ENCODE measurements at places on chromosomes 1 and 21. TPM values are rescaled to one million over a fixed set of nuclear protein-coding genes. Genes with fewer than 3 reads are reported as not detected.

KLHDC8A gene
- total RNA-seq = not detected

STIL gene
- 1.4 TPM for total RNA-seq

KCNH1 gene
- total RNA-seq = 9.3 TPM

RGS13 gene
- 0.62 TPM for total RNA-seq

OR2AK2 gene
- total RNA-seq = not detected

GBP1 gene
- total RNA-seq = 30.3 TPM

IFI44 gene
- total RNA-seq = 33.3 TPM

GNB1 gene
- 52.5 TPM for total RNA-seq

DNA sequence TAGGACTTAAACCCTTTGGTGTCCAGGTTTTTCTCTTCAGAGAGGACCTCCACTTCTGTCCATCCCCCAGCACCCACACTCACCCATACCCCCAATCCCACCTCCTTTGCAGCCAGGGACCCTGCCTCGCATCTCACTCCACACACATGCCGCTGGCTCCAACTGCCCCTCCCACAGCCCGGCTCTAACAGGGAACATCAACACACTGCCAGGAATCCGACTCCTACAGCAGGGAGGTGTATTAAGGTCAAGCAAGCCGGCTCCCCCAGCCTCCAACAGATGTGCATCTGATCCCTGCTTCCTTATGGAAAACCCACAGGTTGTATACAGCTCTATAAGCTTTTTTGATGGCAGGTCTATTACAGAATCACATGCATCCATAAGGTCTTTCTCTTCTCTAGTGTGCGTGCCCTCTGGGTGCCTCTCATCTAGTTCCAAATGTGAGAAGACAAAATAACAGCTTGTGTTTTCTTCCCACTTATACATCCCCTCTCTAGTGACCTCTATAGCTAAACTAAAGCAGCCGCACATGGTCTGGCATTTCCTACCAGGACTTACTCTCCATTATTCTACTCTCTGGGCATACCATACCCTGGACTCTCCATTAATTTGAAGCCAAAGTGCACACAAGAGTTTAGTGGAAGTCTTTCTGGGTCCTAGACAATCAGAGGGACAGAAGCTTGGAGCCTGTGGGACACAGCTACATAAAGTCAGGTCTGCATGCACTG is 16.3 kb downstream of the PIK3C2B start:
- DNase-seq = no peak

DNA sequence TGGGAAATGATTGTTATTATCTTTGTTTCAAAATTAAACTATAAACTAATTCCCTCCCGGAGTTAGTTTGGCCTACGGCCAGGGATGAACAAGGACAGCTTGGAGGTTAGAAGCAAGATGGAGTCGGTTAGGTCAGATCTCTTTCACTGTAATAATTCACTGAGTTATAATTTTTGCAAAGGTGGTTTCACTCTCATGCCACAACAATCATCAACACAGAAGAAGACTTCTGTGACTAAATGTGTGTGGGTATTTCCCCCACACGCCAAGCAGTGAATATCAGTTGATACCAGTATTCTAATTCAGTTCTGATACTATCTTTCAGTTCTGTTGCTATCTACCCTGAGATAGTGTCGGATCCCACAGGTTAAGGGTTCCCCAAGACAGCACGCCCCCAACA is 215.1 kb downstream of the S1PR1 start:
- DNase-seq = no peak

DNA sequence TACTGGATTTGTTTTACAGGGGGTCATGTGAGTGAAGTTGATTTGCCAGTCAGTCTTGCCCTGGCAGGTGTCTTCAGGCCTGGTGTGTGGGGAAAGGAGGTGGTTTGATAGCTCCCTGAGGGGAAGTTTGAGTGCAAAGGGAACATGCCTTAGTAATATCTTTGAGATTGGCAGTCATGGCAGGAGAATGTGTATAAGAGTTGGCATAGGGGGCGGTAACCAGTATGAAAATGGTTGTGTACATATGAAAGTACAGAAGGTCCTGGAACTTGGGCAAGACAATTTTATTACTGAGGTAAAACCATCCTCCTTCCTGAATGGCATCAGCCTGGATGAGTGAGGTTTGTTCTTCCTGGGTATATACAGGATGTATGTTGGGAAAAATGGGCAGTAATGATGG is 37.6 kb upstream of the PLA2G5 start:
- no peak for DNase-seq

GRCh38 chr1:24105368-24106160 is 6.4 kb downstream of the MYOM3 start:
- peak; percentile 90 for DNase-seq

- DNase-seq = no peak
Observed at GRCh38 chr1:223651291-223651991, 14.1 kb downstream of the CAPN8 start.

- peak; percentile 99 for DNase-seq
Observed at GRCh38 chr1:161201836-161202712, at the start of gene NDUFS2. TSS of gene NDUFS2 (plus strand) at chr1:161202367. CDS start at chr1:161202386, 19 bp downstream.

DNA sequence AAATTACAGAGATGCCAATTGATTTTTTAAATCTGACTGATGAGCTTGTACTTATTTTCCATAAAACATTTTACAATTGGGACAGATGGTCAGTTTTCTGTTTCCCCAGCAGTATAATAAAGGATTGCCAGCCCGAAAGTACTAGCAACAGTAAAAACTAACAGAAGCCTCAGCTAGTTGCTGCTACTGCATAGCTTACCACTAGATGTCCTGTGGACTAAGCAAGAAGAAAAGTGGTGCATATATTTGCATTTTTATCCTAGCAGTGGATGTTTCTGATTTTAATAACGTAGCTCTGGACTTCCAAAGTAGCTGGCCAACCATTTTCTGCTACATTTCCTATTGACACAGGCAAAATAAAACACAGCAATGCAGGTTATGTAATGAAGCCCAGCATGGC is 241.5 kb downstream of the BARHL2 start:
- peak; percentile 18 for DNase-seq

DNA sequence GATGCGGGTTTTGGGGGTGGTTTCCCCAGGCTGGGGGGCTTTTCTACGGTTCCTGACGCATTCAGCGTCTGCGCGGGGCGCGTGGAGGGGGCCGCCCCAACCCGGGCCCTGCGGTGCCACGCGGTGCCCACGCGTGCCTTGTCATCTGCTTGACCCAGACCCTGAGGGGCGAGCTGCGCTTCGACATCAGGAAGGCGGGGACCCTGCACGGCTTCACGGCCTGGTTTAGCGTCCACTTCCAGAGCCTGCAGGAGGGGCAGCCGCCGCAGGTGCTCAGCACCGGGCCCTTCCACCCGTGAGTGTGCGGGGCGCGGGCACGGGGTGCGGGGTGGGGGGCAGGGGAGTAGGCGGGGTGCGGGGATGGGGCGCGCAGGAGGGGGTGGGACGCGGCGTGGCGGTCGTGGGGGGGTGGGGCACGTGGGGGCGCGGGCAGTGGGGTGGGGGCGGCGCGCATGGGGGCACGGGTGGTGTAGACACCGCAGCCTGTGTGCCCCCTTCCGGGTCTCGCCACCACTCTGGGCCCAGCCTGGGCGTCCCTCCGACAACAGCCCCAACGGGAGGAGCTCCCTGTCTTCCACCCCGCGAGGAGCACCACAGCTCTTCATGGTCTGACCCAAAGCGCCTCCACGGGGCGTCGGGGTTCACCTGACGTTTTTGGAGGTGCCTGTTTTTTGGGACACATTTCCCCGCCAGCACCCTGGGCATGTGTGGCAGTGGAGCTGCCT is 26.3 kb downstream of the PRMT2 start:
- DNase-seq = no peak

- DNase-seq = peak; percentile 87
Observed at GRCh38 chr1:28537457-28538199, 15.3 kb upstream of the TRNAU1AP start.

DNA sequence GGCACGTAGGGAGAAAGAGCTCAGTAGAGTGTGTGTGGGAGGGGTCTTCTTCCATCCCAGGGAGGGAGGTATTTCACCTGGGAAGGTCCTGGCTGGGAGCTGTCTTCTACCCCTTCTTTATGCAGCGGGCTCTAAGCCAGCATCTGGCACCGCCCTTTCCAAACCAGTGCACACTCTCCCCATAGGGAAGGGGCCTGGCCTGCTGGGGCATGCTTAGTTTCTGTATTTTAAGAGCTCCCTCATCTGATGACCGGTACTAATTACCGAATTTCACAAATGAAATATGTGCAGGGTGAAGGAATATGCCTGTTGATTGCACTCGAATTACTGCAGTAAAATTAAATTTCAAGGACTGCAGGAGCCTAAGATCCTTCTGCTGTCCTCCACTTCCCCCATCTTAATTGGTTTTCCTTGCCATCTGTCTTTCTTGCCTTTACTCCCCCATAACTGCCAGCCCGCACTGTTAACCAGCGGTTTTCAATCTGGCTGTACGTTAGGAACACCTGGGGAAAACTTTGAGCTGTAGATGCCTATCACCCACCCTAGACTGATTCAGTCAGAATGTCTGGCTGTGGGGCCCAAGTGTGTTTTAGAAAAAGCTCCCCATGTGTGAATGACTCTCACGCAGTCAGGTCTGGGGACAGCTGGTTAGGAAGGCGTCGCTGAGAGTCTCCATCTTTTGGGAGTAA is 20.1 kb downstream of the GALNT2 start:
- no peak for DNase-seq

DNA sequence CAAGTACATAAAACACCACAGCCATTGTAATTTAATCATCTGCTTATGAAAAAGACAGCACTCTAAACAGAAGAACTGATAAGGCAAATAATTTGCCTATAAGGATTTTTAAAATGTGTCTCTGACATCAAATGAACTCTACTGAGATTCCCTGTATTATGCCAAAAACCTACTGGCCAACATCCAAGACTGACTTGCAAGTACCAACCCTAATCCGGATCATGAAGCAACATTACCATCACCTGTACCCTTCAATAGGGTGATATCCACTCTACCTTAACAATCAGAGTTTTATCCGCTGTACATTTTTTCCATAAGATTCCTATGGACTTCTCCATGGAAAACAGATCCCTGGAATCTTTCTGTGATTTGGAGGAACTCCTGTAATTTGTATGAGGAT is 4.6 kb downstream of the RGS7 start:
- DNase-seq = no peak

DNA sequence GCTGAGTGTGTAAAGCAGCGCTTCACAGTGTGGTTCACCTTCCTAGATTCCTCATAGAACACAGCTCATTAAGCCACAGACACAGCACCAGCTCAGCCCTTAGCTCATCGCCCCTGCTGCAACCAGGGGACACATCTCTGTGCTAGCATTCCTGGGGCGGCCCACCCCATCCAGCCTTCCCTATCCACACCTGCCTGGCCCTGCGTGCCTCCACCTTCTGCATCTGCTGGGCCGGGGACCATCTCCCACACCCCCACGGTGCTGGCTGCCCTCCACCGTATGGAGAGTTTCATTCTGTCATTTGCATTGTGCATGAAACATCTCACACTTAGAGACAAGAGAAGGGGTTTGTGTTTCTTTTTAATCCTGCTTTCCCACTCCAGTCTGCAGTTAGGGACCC is 35.8 kb upstream of the PRSS38 start:
- no peak for DNase-seq

DNA sequence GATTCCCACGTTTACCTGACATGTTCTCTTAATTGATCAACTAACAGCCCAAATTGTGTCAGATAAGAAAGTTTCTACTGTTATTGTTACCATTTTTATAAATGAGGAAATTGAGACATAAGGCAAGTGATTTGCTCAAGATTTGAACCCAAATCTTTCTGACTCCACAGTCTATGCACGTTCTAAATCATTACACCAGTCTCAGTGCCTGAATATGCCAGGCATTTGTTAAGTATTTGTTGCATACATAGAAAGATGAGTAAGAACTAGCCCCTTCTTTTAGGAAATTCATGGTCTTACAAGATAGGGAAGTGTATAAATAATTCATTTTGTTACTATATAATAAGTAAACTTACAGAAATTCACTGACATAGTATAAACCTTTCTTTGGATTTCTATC is 7.1 kb upstream of the CD101 start:
- DNase-seq = no peak

GRCh38 chr1:161505686-161506085 is 429 bp downstream of the FCGR2A start:
- no peak for DNase-seq

GRCh38 chr1:150127868-150128267 is 21.8 kb upstream of the PLEKHO1 start:
- no peak for DNase-seq

DNA sequence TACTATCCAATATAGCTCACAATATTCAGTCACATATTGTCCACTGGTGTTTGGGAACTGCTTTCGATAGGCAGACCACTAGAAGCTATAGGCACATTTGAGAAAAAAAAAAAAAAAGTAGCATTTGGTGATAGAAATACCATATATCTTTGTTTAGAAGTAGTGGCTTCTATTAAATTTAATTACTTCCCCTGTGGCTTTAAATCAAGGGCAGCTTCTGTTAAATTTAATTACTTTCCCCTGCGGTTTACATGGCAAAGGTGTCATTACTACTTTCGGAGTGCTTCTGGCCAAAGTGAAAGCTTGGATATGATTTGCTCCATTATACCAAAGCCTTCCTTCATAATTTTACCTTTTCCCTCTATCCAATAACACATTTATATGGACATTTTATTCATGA is 229.9 kb downstream of the TTLL7 start:
- no peak for DNase-seq

DNA sequence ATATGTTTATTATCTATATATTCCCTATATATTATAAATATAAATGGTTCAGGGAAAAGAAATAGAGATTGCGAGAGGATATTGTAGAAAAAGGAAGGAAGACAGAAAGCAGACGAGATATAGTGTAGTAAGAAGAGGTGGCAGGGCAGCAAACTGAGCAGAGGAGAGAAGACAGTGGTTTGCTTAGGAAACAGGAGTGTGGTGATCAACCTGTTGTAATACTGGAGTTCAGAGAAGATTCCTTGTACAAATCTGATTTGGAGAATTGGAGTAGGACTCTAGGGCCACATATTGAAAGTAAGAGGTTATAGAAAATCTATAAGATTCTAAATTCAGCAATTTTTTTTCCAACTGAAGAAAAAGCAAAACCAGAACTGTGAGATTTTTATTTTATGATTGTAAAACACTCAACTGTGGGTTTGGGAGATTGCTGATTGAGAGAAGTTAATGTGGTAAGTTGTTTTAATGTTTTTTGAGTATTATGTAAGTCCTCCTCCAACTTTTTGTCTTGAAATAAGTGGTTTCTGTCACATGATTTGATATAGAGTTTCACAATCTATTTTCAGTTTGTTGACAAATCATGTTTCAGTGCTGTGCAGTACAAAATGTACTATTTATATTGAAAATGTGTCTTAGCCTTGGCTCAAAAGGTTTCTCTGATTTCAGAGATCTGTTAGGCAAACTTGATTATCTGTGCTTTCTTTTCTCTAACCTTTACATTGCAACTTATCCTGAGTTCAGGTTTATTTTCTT is 9.6 kb upstream of the AMY2B start:
- DNase-seq = peak; percentile 37

- peak; percentile 46 for DNase-seq
Observed at GRCh38 chr1:180527101-180527669, 24.8 kb upstream of the ACBD6 start.

GRCh38 chr1:150661156-150661555 is 31.7 kb upstream of the ENSA start:
- DNase-seq = no peak

DNA sequence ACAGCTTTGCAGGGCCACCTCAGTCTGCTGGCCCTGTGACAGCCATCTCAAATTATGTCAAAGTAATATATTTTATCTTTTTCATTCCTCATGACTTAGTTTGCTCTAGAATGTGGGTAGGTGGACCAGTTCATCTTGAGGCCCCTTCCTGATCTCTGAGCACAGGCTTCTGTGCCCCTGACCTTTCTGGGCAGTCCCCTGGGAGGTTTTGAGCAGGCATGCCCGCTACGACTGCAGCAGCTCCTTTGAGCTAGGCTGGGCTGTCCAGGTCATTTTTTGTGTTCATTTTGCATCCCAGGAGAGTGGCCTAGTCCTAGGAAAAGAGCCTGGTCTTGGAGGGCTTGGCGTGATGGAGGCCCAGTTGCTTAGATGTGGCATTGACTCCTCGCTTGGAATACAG is 42.7 kb downstream of the EIF2D start:
- no peak for DNase-seq

Data from myocyte (in vitro differentiated cells).